ENCODE measurements at places on chromosomes 4 and X.
A peak's percentile ranks its signal among the peaks of the same experiment; 100 is the strongest.

DNA sequence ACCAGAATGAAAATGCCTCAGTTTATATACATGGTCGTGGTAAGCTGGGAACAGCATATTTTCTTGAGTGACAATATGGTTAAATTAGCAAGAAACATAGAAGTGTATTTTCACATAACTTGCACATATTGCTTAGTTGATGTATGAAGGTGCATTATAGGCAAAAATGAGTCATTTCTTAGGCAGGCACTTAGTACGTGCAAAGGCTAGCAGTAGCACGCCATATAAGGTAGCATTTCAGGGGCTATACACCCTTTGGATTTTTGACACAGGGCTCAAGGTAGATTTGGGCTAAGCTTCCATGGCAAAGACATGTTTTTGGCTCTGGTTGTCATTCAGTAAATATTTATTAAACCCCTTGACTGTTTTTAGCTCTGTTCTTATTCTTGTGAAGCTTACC lies 33.1 kb downstream of the PCDH7 start:
- no peak for DNase-seq

GRCh38 chrX:43087830-43088229 lies 309.9 kb upstream of the PPP1R2C start:
- DNase-seq = no peak

DNA sequence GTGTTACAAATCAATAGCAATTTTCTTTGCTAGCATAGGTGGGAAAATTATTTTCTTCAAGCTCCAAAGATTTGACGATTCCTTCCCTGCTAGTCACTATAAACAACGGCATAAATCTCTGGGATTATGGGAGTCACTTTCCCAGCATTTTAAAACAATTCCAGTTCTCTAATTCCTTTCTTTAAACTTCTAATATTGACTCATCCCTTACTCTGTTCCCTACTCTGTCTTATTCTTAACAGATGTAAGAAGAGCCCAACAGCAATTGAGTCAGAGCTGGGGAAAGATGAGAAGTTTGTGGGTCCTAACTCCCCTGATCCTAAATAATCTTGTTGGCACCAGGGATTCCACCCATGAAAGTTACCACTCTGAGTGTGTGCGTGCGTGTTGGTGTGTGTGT lies 47.4 kb upstream of the IL21 start:
- no peak for DNase-seq

GRCh38 chrX:20028588-20028987 lies 37.7 kb upstream of the BCLAF3 start:
- DNase-seq = no peak

- no peak for DNase-seq
These were observed 232.5 kb downstream of the ARHGAP10 start for GRCh38 chr4:147964266-147964880.

DNA sequence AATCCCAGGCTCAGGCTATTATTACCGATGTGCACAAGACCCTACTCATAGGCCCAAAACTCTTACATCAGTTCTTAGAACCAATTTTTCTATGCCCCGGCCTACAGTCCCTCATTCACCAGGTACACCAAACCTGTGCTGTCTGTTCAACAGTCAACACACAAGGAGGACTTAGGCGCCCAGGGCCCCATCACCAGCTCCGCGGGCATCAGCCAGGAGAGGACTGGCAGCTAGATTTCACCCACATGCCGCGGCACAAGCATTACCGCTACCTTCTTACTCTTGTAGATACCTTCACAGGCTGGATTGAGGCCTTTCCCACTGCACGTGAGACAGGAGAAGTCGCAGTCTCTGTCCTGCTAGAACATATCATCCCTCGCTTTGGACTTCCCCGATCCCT lies 962.5 kb downstream of the RPA4 start:
- DNase-seq = no peak

DNA sequence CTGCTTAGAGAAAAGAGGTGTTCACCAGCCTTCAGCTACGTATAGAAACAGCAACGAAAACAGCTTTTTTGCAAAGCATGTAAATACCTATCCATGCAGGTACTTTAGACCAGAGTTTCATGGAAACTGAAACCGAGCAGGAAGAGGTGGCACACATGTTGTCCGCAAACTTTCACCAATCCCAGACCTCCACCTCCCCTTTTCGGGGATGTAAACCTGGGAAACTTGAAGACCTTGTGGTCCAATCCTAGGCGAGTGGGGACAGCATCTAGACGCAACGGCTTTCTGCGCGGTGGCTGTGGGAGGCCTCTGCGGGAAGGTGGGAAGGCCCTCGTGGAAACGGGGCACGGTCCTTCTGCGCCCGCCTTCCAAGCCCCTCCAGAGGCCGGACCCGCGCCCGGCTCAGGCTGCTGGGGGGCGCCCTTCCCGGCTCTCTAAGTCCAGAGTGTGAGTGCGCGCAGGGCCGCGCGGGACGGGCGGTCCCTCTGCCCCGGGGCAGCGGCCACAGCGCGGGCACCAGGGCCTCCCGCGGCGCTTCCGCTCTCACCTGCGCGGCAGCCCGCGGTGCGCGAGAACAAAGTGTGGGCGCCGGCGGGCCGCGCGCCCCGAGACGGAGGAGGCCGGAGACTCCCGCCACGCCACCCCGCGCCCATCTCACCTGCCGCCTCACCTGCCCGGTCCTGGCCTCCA lies 830 bp upstream of the SHROOM2 start:
- no peak for DNase-seq

DNA sequence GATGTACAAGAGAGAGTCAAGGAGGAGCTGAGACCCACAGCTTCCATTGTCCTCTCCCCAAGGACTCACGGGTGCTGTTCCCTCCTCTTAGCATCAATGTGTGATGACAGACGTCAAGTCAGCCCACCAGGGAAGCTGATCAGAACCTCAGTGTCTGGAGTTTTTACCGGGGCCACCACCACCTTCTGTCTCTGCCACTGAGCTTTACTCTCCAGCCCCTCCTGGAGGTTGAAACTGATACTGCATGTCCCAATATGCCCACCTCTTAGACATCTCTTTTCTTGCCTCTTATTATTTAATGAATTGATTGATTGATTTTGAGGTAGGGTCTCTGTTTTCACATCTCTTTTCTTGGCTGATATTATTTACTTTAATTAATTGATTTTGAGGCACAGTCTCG lies 10.3 kb upstream of the AKAP17A start:
- DNase-seq = peak; percentile 55

DNA sequence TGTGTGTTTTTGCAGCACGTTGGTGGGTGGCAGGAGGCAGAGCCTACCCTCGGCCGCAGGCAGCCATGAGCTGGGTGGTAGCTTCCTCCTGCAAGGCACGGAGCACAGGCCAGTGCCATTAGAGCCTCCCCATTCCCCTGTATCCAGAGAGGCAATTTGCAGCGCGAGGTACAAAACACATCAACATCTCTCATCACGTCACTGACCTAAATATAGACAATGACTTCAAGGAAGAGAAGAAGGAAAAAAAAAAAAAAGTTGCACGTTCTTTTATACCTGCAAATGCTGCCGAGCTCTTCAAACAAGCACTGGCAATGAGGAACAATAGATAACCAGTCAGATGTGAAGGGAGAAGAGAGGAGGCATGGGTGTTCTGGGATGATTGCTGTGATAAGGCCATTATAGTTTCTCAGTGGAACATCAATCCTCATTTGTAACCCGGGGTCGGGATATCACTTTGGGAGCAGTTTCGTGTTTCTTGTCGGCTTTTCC lies 159.9 kb downstream of the MGST2 start:
- DNase-seq = no peak

DNA sequence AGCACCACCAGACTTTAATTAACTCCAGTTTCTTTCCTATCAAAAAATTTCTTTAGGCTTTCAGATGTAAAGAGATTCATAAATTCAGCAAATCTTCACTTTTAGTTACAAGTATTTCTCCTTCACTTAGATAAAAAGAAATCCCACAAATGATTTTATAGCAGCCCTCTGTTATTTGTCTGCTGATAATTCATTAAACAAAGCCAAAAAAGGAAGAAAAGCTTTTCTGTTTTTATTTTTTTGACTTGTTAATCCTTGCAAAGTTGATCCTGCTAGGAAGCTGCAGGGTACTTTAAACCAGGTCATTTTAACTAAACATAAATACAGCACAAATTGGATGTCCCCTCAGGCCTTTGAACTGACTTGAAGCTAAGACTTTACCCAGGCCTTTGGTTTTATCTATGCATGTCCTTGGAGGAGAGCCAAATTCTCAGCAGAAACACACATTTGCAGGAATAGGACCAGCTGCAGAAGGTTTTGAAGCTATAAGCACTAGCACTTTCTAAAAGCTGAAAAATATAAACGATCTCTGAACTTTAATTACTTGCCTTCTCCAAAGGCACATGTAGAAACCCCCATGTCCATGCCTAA lies 57.5 kb downstream of the PCDH18 start:
- DNase-seq = no peak
